ENCODE measurements at places on chromosomes 5 and 9.

- no peak for DNase-seq
These were observed 166.5 kb upstream of the PRR16 start for GRCh38 chr5:120297616-120298015.

DNA sequence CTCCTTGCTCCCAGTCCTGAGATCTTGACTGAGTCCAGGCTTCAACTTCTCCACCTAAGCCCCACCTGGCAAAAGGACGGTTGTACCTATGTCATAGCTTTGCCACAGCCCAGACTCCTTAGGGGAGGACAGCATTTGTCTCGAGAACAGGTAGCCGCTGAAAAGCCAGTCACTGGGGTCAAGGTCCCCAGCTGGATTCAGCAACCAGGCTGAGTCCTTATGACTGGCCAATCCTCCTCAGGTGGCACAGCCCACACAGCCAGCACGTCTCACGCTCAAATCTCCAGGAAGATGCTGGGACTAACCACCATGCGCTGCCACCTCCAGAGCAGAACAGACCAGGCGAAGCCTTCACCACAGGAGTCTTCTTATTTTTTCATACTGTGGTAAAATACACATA, 27.9 kb upstream of the SMU1 start:
- no peak for DNase-seq

DNA sequence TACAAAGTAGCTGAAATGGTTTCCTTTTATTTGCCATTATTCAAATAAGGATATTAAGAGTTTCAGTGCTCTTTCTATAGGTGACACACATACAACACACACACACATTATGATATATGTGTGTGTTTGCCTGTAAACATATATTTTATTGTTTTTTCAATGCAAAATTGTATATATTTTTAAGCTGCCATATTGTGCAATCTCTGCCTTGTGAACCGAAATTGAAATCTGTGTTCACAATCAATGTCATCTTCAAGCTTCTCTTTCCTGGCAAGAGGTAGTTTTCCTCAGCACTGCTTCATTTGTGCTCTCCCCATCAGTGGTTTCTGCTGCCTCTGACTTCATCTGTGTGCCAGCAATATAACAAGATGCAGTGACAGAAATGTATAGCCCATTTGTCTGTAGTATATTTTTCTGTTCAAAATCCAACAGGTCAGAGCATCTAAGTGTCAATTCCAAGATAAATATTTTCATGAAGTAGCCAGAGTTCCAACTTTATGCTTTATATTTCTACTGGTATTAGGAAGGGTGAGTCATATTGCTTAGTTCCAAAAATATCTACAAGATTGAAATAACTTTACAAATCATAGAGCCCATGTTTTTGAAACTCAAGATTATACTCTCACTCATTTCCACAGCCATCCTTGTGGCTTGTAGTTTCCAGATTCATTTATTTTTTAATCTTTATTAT, 1704.8 kb upstream of the CDH9 start:
- no peak for DNase-seq

- peak; percentile 54 for DNase-seq
These were observed 131.8 kb upstream of the ACOT12 start for GRCh38 chr5:81525690-81526089.

GRCh38 chr5:65776441-65777141, 54.6 kb downstream of the NLN start:
- peak; percentile 41 for DNase-seq

DNA sequence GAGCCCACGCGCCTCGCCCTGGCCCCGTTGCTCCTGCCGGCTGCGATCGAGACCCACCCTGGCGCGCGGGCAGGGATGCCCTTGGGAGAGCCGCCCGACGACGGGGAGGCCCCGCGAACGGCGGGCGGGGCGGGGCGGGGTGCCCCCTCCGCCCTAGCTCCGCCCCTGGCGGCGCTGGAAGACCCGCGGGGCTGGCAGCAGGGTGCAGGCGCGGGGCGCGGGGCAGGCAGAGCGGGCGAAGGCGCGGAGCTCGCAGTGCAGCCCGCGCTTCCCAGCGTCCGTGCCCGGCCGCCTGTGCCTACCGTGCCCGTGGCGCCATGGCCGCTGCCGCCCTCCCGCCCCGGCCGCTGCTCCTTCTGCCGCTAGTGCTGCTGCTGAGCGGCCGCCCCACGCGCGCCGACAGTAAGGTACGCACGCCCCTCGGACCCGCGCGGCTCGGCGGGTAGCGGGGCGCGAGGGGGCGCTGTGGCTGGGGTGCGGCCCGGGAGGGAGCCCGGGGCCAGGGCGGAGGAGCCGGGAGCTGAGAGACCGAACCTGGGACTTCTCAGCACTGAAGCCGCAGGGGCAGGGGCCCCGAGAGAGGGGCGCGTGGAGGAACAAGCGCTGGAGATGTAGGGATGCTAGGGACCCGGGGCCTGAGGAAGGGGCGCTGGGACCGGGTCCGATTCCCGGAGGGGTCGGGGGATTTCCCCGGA, at the start of gene OLFML2A:
Gene OLFML2A, plus strand, starts transcription at position 180 of the 695 bp plus-strand sequence. Its CDS starts 138 bp downstream, at position 318.
- DNase-seq = no peak

DNA sequence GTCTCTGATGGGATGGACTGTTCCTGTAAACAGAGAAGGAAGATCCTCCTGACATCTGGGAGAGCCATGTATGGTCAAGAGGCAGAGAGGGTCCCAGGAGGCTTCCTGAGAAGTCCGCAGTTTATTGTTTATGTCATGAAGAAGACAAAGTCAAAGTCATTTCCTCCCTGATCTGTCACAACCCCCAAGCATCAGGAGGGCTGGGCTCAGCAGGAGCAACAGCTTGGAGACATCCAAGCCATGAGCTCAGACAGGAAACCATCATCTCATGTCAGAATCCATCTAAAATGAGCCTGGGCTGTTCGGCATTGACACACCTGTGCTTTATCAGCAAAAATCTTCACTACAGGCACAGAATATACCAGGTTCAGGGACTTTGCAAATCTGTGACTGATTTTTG, 325.0 kb upstream of the MSX2 start:
- no peak for DNase-seq

GRCh38 chr5:1101961-1102713, 9.7 kb downstream of the SLC12A7 start:
- DNase-seq = no peak

- no peak for DNase-seq
These were observed 18.5 kb downstream of the SLC12A7 start for GRCh38 chr5:1093361-1093760.

GRCh38 chr9:136316271-136316751, 11.0 kb upstream of the GPSM1 start:
- DNase-seq = no peak

DNA sequence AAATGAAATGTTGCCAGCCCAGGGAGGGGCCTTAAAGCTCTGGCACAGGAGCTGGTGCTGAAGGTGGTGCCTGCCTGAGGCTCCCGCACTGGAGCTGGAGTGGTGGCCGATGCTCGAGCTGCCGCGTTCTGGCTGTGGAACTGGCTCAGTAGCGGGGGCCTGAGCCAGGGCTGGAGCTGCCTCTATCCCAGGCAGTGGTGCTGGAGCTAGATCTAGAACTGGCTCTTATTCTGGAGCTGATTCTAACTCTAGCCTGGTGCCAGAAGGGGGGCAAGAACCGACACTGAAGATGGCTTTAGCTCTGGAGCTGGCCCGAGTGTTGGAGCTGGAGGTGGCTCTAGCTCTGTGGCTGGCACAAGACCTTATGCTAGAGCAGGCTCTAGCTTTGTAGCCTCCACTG, 19.2 kb downstream of the OBP2B start:
- no peak for DNase-seq

- peak; percentile 18 for DNase-seq
These were observed 594 bp downstream of the FAM120A start for GRCh38 chr9:93451849-93452709.

- DNase-seq = peak; percentile 29
These were observed 812.9 kb upstream of the ZNF608 start for GRCh38 chr5:125559296-125559695.

- no peak for DNase-seq
These were observed 4.6 kb upstream of the SMIM32 start for GRCh38 chr5:136197462-136198142.

DNA sequence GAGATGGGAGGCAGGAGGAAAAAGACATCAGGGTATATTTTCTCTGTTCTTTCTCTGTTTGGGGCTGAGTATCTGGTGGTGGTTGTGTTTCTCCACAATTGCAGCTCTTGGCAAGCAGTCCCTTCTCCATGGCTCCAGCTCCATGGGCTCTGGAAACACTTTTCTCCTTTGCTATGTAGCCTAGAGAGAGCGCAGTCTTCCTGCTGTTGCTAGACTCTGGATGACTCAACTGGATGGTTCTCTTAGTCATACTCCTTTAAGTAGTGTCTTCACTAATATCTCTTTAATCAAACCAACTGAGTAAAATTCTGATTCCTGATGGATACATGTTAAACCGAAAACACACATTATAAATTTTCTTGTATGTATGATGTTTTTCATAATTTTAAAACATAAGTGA, 3.3 kb upstream of the PLGRKT start:
- DNase-seq = peak; percentile 75

GRCh38 chr9:105359892-105360291, 87.9 kb upstream of the FSD1L start:
- peak; percentile 28 for DNase-seq

DNA sequence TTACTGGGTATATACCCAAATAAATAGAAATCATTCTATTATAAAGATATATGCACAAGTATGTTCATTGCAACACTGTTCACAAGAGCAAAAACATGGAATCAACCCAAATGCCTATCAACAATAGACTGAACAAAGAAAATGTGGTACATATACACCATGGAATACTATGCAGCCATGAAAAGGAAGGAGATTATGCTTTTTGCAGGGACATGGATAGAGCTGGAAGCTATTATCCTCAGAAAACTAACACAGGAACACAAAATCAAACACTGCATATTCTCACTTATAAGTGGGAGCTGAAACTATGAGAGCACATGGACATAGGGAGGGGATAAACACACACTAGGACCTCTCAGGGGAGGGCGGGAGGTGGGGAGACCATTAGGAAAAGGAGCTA, 298.4 kb upstream of the CDH9 start:
- no peak for DNase-seq

DNA sequence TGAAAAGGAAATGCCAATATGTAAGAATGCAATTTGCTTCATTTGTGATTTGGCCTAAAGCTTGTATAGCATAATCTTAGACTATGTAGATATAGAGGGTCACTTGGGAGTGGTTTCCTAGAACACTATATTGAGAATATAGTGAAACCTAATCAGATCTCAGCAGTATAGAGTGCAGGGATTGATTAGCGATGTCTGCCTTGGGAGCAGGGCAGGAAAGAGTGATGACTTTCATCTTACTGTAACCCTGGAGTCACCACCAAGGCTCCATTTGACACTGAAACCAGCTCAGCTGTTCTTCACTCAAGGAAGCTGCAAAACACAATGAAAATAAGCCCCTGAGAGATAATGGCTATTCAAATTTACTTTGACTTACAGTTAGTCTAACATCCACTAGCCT, 26.2 kb upstream of the ARRDC3 start:
- DNase-seq = no peak

DNA sequence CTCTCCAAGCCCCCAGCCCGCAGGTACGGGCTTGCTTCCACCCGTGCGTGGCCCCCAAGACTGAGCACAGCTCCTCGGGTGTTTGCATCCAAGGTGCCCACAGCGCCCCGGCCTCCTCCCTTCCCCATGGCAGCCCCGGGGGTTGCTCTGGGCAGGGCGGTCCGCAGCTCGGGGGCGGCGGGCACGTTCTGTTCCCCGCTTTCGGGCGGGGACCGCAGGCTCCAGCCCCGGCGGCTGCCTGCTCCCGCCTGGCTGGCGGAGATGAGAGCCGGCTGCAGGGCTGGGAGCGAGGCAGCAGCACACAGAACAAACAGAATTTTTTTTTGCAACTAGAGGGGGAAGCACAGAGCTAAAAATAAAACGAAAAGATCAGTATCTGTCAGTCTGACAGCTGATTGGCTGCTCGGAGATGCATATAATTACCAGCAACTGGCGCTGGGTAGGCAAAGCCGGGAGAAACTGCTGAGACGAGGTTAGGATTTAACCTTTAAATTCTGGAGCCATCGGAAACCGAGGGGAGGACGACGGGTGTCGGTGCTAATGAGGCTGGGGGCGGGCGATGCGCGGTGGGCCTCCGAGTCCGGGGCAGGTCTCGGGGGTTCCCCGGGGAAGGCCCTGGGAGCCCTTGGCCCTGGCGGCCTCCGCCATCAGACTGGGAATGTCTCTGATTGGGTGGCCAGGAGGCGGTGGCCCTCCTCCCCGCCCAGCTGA, 142.7 kb upstream of the IER5L start:
- peak; percentile 89 for DNase-seq

DNA sequence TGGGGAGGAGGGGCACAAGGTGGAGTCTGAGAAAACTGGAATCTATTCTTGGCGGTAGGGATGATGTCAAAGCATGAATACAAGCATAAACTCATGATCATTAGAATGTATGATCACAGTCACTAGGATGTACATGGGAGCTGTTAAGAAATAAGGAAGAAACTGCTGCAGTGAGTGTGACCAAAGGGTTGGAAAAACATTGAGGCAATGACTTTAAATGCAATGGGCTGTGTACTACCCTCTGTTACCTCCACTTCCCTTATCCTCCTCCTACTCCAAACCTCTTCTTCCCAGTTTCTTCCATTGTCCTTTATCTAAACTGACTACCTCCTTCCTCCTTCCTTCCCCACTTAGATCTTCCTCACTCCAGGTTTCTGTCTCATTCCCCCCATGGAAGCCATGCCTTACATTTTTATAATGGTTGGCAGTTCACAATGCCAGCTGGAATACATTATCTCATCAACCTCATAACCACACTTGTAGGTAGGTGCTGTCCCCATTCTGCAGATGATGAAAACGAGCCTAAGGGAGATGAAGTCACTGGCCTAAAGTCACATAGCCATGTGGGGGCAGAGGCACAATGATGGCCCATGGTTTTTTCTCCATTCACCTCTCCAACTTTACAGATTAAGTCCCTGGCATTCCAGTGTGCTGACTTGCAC, 21.9 kb upstream of the TNFSF15 start:
- DNase-seq = no peak

GRCh38 chr5:73296772-73297171, 123.8 kb downstream of the TMEM174 start:
- DNase-seq = peak; percentile 64

GRCh38 chr5:1298723-1299510, 4.0 kb upstream of the TERT start:
- no peak for DNase-seq

- DNase-seq = no peak
These were observed 40.9 kb upstream of the SUSD3 start for GRCh38 chr9:93017621-93018020.

DNA sequence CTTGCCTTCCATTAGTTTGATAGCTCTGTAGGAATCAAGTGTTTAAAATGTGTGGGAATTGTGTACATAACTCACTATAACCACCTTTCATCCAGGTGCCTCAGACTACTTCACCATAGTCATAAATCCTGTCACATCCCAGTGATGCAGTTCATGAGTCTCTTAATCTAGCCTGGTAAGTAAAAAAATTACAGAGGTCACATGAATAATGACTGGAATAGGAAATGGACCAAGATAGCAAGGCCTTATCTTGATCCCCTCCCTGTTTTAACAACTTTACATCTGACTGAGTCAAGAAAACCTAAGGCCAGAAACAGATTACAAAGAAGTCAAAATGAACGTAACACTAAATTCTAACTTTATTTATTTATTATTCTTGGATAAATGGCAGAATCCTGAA, 1.5 kb upstream of the RNF145 start:
- DNase-seq = no peak
